Caki2 (cell line): ENCODE measurements at places on chromosomes 2 and 18. TPM values are rescaled to one million over a fixed set of nuclear protein-coding genes. Genes with fewer than 3 reads are reported as not detected.

DNA sequence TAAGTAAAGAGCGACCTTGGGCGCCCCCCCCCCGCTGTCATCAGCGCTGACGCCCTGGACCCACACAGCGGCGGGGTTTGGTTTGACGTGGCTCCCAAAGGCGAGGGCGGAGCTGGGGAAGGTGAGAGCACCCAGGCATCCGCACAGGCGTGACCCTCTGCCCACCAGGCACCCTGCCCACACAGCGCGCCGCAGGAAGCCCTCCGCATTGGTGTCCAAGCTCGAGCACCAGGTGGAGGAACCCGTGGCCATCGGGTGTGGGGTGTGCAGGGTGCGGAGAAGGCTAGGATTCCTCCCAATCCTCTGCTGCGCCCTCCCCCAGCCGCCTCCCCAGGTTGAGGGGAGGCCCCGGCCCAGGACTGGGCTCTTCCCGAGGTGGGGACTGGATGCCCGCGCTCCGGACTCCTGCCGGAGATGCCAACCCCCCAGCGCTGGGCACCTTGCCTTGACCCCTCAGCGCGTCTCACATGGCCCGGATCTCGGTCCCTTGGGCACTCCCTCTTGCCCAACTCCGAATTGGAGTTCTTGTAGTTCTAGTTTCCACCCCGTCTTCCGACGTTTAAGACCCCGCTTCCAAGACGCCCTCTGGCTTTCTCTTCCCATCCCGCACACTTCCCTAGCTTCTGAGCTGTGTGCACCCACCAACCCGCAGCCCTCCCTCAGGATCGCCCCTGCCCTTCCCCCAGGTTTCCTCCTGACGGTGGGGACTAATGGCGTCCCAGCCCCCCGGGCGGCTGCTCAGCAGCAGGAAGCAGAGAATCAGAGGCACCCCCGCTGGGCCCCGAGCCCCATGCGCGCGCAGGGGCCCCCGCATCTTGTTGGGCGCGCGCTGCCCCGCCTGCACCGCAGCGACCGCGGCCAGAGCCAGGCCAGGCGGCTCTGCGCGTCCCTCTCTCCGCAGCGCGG is 25.9 kb upstream of the RESP18 start:
- no peak for DNase-seq

- DNase-seq = no peak
Measured at GRCh38 chr2:203706403-203706802, at the start of gene CD28. CD28 (plus strand) TSS chr2:203706639; CDS start chr2:203706697, 58 bp downstream.

GRCh38 chr2:229300790-229301189 is 29.7 kb upstream of the PID1 start:
- DNase-seq = no peak

GRCh38 chr2:116917196-116917595 is 897.3 kb upstream of the DDX18 start:
- DNase-seq = no peak

GRCh38 chr2:150679456-150680120 is 192.1 kb upstream of the RND3 start:
- no peak for DNase-seq

- DNase-seq = no peak
Measured at GRCh38 chr2:28580078-28580477, 84.2 kb downstream of the PLB1 start.

DNA sequence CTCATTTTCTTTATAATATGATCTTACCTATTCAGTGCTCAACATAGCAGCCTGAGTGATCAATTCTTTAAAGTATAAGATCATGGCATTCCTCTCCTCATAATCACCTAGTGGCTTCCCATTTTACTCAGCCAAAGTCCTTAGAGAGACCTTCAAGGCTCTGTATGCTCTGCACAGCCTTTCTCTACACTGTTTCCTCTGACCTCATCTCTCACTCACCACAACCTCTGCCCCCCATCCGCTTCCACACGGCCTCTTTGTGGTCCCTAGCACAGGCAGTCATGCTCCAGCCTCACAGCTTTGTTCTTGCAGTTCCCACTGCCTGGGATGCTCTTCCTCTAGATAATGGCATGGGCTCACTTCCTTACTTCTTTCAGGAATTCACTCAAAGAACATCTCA is 109.2 kb downstream of the HIBCH start:
- no peak for DNase-seq

DNA sequence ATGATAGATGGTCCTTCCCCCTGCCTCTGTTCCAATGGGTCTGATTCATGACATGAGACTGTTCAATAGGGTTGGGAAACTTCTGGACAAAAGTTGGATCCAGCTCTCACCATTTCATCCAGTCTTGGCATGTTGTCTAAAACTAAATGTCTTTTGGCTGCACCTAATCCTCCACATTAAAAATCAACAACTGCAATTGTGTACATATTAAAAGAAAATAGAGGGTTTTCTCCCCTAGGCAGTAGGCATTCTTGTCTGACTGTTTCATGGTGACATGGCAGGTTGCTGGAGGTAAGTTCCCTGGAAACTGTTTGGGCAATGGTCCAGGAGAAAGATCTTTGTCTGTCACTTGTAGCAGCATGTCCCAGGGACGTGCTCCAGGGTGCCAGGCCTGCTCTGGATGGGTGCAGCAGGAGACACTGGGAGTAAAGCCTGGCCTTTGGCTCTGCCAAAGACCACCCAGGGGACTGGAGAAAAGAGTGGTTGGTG is 135.8 kb downstream of the TCF4 start:
- DNase-seq = no peak

DNA sequence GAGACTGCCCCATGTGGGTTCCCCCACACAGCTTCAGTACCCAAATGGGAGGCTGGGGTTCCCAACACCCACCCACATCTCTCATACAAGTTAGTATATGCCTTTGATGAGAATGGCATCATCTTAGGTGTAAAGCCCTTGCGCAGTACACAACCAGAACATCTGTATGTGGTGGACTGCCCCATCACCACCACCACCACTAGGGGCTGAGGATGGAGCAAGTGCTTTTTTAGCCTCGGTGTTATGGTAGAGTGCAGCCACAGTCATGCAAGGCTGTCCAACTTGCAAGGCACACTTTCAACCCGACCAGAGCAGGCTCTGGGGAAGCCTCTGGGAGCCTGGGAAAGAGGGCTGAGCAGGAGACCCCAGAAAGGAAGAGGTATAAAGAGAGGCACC is 241.2 kb downstream of the TFCP2L1 start:
- DNase-seq = no peak

DNA sequence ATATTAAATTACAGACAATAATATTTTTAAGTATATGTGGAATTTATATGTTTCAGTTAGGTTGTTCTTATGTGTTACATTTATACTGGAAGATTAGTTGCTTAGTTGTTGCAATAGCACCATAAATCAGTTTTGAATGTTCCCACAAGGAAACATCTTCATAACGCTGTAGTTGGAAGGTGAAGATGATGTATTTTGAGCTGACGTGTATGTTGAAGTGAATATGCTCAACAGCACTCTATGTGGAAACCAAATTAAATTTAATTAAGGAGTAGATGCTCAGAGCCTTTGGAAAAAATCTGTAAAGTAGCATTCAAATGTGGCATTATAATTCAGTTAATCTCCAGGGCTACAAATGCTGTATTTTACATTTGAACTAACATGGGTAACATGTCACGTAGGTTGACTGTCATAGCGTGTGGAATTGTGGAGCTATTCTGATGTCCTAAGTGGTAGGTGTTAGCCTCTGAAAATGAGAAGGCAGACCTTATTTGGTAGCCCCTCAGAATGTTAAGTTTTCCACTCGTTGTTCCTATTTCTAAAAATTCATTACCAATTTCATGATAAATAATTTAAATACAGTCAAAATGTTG is 88.5 kb downstream of the MEIS1 start:
- DNase-seq = no peak

GRCh38 chr2:177888581-177888980 is 184.0 kb downstream of the PDE11A start:
- DNase-seq = no peak

- no peak for DNase-seq
Measured at GRCh38 chr2:32712870-32713269, 85.0 kb downstream of the TTC27 start.

DNA sequence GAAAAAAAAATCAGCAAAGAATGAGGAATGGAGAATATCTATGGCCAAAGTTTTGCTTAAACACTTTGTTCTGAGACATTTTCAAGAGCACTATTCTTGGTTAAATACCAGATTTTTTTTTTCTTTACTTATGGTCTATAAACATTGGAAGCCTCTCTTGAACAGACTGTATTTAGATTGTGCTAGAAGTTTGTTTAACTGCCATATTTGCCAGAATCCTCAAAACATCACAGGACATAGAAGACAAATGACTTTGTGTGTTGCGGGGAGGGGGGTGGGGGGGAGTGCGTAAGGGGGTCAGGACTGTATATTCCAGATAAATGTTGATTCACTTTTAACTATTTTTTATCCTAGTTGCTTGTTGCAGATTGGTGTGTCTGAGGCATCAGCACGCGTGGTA is 262.0 kb downstream of the MEIS1 start:
- no peak for DNase-seq

- no peak for DNase-seq
Measured at GRCh38 chr18:62659698-62660097, 55.6 kb upstream of the PHLPP1 start.

GRCh38 chr2:10493634-10494281 is 45.6 kb upstream of the ODC1 start:
- DNase-seq = peak; percentile 99

DNA sequence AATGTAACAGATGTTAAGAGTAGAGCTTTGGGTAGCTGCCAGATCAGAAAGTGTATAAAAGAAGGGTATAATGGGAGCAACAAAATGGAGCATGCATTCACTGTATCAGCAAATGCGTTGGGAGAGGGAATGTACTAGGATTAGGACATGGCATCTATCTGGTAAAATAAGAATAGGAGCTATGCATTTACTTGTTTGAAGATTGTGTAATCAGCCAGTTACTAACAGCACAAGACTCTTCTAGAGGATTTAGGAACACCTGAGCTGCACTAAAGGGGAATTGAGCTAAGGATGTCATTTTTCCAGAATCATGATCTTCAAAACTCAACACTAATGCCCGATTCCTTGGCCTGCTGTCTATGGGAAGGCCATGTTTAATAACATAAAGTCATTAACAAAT is 394.2 kb upstream of the TNP1 start:
- DNase-seq = no peak

- DNase-seq = no peak
Measured at GRCh38 chr2:181158427-181158826, 178.0 kb downstream of the UBE2E3 start.

DNA sequence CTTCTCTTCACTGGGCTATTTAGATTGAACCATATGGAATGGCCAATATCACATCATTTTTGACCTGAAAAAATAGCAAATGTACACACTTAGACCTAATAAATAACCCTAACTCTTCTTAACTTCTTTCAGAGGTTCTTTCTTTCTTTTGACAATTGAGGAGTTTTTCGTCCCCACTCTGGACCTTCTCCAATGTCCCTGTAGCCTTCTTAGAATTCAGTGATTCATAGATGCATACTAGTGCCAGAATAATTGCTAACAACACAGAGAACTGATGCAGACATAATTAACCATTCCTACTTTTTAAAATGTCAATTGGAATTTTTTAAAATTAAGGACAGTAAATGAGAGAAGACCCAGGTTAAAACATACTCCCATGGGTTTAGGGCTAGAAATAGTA is 20.0 kb downstream of the DAPL1 start:
- no peak for DNase-seq

The GALR1 gene
- not detected in 2 replicates for total RNA-seq

The ATP8B1 gene
- total RNA-seq = 3.4 and 4.9 TPM in 2 replicates

The RGPD8 gene
- total RNA-seq = 0.81 and 13.0 TPM in 2 replicates

The GKN2 gene
- total RNA-seq = not detected in 2 replicates

The OSBPL1A gene
- 28.9 and 52.2 TPM in 2 replicates for total RNA-seq

The LRATD1 gene
- 1.2 and 1.9 TPM in 2 replicates for total RNA-seq

The COL5A2 gene
- total RNA-seq = 2.0 and 3.0 TPM in 2 replicates

The CHPF gene
- total RNA-seq = 78.8 and 104 TPM in 2 replicates

The TEKT4 gene
- not detected in 2 replicates for total RNA-seq

The CFAP221 gene
- total RNA-seq = 1.6 and 2.4 TPM in 2 replicates

The SETBP1 gene
- 0.38 and 0.51 TPM in 2 replicates for total RNA-seq
